ENCODE measurements at places on chromosomes 5 and 9.

DNA sequence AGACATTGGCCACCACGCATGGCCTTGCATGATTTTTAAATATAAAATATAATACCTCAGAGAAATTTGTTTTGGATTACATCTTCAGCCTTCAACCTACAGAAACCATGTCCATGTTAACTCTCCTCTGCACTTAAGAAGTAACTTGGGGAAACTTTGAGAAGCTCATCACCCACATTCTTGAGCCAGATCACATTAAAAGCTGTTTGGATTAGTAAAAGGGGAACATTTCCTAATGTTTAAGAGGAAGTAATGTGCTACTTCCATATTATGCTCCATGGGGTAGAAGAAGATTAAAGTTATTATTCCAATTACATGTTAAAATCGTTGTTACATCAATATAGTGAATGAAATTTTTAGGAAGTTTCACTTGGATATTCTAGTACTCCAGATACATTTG is 10.4 kb upstream of the CEP120 start:
- no peak for DNase-seq

DNA sequence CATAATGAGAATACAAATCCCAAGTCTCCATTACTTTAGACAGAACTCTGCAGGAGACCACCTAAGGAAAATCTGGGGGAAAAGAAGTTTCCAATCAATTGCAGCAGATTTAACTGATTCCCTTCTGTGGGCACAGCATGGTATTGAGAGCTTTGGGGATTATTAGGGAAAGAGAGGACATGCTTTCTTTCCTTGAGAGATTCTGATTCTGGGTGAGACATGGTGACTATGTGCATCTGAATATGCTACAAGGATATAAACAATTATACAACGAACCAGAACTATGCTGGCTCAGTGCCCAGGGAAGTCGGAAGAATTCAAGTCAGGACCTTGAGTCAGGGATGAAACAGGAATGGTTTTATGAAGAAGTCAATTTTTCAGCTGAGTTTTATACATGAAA is 183.7 kb downstream of the PDE4D start:
- DNase-seq, result no peak

DNA sequence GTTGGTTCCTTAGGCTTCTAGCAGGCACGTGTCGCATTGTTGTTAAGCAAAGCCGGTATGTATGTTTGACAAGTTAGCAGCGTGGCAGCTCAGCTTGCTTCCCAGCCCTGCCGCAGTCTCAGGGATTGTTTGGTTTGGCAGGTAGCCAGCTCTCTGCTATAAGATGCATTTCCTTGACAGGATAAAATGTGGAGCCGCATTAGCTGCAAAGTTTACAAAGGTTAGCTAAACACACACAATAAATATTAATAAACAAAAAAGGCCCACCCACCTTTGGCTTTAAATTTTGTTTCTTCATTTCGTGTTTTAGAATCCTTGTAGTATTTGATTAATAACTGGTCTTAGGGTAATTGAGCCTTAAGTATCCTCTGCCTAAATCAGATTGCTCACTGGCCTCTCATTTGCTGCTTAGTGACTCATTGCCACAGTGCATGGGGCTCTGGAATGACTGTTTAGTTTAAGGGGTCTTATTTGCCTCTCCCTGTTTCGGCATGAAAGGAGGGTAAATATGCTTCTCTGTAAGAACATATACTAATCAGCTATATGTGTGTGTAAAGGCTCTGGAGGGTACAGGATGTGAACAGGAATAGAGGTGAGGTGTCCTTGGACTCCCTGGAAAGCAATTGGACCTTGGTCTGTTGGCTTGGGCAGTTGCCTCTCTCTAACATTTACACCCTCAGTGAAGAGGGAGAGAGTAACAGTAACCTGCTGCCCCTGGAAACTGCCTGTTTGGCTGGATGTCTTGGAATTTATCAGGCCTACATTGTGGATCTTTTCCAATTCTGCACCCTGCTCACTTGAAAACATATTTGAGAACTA is 122.0 kb downstream of the GDNF start:
- no peak for DNase-seq

DNA sequence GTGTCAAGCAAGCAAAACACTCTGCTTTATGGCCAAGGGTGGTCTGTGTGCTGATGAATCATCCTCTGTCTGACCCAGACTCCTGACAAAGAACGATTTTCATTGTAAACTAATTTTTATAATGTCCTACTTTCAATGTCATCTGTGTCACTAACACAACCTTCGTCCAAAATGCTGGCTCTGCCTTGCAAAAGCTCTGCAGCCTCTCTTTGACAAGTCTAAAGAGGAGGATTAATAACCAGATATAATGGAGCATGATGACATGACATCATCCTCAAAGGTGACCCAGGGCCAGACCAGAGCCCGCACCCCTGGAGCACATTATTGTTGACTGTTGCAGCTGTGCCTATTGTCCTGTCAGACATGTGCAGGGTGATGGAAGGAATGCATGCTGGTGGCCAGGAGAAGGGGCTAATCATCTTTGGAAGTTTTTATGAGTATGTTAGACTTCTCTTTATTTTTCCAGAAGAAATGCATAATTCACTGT is 589.4 kb downstream of the NR2F1-AS1 start:
- no peak for DNase-seq

GRCh38 chr9:122819791-122820489 is 8.4 kb downstream of the PDCL start:
- DNase-seq, result no peak

GRCh38 chr5:157556615-157557418 is 18.8 kb downstream of the ADAM19 start:
- DNase-seq, result no peak

GRCh38 chr5:110903966-110904365 is 165.2 kb downstream of the SLC25A46 start:
- no peak for DNase-seq

GRCh38 chr9:38359689-38360385 is 32.7 kb upstream of the ALDH1B1 start:
- DNase-seq, result no peak

GRCh38 chr5:87081511-87082372 is 185.9 kb upstream of the RASA1 start:
- DNase-seq, result no peak

DNA sequence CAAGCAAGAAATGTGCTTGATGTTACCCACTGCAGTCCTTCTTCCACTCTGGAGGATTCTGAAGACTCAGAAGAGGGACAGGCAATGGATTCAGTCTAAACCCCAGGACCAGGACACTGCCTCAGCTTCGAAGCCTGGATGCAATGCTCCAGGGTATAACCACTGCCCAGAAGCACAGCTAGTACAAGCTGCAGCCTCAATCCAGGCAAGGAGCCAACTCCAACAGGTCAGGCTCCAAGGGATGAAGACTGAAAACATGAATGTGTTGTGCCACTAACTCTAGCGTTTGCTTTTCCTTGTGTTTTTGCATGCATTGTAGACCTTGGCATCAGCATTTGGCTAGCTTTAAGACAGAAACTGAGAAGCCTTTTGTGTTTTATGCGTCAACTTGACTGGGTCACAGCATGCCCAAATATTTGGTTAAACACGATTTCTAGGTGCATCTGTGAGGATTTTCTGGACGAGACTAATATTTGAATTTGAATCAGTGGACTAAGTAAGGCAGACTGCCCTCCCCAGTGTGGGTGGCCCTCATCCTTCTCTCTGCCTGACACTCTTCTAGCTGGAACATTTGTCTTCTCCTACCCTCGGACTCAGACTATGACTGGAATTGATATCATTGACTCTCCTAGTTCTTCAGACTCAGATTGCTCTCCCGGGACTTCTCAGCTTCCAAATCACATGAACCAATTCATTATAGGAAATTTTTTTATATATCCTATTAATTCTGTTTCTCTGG is 20.5 kb upstream of the GPX3 start:
- no peak for DNase-seq

- DNase-seq, result no peak
Measured at GRCh38 chr5:178533136-178533535, 57.1 kb downstream of the COL23A1 start.

- no peak for DNase-seq
Measured at GRCh38 chr5:157874861-157875260, 15.9 kb upstream of the CLINT1 start.

GRCh38 chr9:89252651-89253267 is 58.2 kb upstream of the CKS2 start:
- no peak for DNase-seq

DNA sequence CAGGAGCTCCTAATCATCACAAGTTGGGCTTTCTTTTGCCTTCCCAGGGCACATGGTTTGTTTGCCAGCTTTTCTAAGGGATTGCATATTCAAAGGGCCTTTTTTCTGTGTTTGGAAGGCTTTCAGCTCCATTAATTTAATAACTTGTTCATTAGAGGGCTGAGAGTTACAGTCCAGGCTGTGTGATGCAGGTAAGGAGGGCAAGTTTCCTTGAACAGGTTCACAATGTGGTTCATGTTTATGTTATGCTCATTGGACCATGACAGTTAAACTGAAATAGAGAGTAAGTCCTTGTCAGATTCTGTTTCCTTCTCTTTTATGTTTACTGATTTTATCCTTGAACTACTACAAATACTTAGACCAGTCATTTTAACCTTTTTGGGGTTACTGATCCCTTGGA is 174.4 kb downstream of the MARCHF11 start:
- no peak for DNase-seq

All from stimulated activated CD4-positive, alpha-beta T cell treated with anti-CD3 and anti-CD28 coated beads, TNF-alpha, amount 100 ng/mL, for 1 hour (primary cell).